Activated T-helper 1 cell treated with anti-CD3 and anti-CD28 coated beads, Interleukin-12 subunit alpha, Interleukin-12 subunit beta, Interleukin-2, Interleukin-4 antibody, amounts not matched to agents 30 ng/mL and 10 ng/mL and 1 ng/mL, durations not matched to agents 14 hours and 24 hours and 36 hours (primary cell): ENCODE measurements at places on chromosomes 1 and 21. TPM values are rescaled to one million over a fixed set of nuclear protein-coding genes. Genes with fewer than 3 reads are reported as not detected.

- DNase-seq: no peak
Measured at GRCh38 chr1:180215856-180216625, 14.0 kb upstream of the LHX4 start.

GRCh38 chr1:26999440-26999987, 6.0 kb downstream of the TRNP1 start:
- no peak for DNase-seq

DNA sequence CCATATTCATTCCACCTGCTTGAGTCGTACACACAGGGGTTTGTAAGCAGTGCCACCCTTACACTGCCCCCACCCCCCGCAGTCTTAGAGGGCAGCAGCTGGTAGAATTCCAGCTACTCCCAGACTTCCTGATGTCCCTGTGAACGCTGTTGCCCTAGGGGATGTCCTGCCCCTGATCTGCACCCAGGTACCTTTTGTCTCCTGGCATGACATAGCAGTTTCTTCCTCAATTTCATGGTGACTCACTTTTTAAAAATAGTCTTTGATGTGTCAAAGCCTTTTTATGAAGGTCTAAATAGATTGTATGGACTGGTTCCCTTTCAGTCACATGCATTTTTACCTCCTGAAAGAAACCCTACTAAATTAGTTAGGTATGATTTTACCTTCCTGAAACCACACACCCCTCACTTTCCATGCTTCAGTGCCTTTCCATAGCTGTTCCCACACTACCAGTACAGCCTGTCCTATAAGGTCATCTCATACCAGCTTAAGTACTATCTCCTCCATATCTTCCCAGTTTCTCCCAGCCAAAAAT, 76.4 kb downstream of the ST3GAL3 start:
- DNase-seq: no peak

Gene PDZK1
- total RNA-seq: 0.18 TPM in 1 of 2 replicates, not detected in the other

DNA sequence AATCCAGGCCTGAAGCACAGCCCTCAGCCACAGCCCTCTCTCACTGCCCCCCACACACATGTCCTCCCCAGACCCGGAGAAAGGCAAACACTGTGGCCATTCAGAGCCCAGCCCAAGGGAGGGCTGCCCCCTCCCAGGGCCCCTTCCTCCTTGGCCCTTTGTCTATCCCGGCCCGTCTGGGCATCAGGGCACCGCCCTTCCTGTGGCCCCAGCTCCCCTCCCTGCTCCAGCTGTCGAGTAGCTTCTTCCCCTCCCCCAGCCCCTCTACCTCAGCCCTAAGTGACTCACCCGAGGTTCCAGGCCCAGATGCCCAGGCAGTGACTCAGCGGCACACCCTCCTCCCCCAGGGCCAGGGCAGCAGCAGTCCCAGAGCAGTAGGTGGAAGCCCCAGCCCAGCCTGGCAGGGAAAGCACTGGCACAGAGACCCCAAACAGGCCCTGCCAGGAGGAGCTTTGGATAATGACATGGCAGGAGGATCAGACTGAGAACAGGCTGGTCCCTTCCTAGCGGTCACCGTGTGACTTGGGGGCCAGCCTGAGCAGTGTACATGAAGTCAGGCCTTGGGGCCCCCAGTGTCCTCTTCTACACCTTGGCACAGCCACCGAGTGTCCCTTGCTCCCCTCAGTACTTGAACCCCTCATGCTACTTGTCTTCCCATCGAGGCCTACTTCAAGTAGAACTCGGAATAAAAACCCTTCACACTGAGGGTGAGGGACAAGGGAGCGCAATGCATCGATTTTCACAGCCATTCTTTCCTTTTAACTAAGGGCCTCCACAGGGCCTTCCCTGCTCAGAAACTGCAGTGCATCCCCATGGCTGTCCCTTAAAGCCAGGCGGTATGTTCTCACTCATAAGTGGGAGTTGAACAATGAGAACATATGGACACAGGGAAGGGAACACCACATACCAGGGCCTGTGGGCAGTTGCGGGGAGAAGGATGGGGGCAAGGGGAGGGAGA, 1.0 kb upstream of the S100A2 start:
- peak; percentile 72 for DNase-seq

DNA sequence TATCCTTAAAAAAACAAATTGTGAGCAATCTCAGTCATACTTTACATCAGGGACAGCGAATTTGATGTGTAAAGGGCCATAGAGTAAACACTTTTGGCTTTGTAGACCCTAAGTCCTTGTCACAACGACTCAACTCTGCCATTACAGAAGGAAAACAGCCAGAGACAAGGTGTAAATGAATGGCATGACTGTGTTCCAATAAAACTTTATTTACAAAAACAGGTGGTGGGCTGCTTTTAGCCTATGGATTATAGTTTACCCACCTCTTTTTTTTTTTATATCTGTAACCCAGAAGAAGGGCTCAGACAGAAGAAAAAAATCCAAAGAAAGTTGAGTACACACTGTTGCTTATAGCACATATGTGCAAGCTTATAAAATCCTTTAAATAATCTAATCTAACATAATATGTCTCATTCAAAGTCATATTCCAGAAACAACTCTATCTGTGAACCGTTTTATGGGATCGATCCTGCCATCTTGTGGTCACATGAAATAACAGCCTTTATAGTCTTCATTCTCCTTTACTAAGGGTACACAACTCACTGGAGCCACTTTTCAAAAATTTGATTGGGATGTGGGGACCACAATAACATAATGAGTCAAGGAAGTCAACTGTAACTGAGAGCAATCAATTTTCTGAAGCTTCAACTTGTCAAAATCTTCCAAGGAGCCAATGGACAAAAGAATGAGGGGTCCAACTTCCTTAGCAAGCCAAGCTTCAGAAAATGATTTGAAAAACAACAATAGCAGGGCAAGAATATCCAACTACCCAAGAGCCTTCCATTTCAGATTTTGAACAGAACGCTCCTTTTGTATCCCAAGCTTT, 142.2 kb upstream of the KRTAP19-8 start:
- DNase-seq: no peak

- no peak for DNase-seq
Measured at GRCh38 chr21:17903029-17903806, 84.1 kb upstream of the C21orf91 start.

DNA sequence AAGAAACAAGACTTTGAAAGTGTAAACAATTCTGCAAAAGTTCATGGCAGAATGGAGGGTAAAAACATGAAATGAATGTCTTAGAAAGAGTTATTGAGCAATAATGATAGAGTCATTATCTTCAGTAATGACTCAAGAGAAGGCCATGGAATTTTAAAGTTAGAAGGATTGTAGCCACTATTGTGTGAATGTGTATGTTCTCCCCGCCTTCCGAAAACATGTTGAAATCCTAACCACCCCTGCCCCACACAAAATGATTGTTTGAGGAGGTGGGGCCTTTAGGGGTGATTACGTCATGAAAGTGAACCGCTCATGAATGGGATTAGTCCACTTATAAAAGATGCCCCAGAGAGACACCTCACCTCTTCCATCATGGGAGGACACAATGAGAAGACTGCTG, 93.8 kb upstream of the CCDC190 start:
- DNase-seq: no peak
